ENCODE measurements at places on chromosomes 1 and 21.
A peak's percentile ranks its signal among the peaks of the same experiment; 100 is the strongest.

GRCh38 chr1:26614655-26615411, 81.0 kb upstream of the ARID1A start:
- DNase-seq: no peak

DNA sequence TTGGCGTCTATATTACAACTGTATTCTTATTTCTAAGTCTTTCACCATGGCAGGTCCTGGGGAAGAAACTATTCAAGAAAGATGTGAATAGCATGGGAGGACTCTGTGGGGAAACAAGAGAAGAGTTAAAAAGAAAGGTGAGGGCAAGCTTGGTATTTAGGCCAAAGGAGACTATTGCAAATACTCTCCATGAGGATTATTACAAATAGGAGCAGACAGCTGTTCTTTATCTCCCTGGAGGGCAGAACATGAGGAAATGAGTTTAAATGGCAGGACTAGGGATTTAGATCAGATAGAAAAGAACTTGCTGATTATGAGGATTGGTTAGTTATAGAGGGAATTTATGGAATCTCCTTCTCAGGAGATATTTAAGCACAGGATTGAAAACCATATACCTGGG, 186.8 kb downstream of the CDC7 start:
- no peak for DNase-seq

- no peak for DNase-seq
These were observed 46.9 kb downstream of the PKN2 start for GRCh38 chr1:88730995-88731394.

DNA sequence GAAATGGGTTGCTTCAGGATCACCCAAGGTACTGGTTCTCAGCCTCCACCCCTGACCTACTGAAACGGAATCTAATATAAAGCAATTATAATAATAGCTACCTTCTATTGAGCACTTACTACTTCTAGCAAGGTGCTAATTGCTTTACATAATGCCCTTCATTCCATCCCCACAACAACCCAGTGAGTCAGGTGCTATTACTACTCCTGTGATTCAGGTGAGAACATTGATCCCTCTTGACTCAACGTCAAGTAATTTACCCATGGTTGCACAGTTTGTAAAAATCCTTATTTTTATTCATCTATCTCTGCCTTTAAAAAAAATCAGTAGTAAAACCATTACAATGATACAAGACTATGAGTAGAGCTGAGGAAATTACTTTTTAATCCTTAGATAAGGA, 85.2 kb downstream of the UCHL5 start:
- no peak for DNase-seq

DNA sequence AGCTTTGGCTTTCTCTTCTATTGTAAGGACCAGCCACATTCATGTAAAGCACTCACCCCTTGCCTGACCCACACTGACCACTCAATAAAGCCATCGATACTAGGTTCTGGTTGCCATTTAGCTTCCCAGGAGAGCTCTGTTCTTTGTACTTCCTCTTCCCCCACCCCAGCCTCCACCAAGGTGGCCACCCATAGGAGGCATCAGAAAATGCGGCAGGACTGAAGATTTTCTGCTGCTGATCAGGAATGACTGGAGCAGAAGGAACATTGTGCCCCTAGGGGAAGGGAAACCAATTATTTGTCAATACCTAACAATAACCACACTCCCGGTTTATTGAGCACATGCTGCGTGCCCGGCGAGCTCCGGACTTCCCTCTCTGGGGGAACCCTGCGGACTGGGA, 5.2 kb upstream of the SMIM12 start:
- DNase-seq: no peak

DNA sequence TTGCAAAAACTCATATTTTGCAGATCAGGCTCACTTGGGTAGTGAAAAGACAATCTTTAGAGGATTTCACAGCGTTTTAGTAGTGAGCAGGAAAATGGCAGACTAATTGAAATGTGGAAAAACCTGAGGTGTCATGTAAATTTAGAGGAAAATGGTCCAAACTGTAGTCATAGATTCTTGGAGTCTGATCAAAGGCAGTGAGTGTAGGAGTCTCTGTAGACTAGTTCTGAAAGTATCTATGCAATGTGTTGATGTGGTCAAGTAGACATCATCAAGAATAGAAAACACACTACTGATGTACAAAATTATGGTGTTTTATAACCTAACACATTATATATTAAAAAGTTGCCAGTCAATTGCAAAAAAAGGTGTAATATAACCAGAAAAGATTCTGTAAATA, 143.2 kb upstream of the C1orf105 start:
- no peak for DNase-seq

GRCh38 chr21:41610042-41610839, 102.3 kb upstream of the TMPRSS2 start:
- DNase-seq: no peak

DNA sequence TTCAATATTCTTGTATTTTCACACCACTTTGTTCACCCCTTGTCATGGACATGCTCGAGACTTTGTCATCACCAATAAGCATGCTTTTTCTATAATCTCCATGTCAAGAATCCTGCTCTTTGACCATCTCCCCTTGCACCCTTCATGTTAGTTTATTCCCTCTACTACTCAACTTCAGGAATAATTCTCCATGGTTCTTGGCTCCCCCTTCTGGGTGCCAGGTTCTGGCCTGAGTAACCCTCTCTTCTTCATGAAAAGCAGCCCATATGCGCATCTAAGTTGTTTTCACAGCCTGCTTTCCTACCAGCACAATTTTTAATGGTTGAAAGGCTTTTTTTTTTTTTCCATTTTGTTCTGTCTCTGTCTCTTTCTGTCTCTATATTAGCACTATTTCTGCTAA, 160.7 kb downstream of the LEPR start:
- DNase-seq: no peak

DNA sequence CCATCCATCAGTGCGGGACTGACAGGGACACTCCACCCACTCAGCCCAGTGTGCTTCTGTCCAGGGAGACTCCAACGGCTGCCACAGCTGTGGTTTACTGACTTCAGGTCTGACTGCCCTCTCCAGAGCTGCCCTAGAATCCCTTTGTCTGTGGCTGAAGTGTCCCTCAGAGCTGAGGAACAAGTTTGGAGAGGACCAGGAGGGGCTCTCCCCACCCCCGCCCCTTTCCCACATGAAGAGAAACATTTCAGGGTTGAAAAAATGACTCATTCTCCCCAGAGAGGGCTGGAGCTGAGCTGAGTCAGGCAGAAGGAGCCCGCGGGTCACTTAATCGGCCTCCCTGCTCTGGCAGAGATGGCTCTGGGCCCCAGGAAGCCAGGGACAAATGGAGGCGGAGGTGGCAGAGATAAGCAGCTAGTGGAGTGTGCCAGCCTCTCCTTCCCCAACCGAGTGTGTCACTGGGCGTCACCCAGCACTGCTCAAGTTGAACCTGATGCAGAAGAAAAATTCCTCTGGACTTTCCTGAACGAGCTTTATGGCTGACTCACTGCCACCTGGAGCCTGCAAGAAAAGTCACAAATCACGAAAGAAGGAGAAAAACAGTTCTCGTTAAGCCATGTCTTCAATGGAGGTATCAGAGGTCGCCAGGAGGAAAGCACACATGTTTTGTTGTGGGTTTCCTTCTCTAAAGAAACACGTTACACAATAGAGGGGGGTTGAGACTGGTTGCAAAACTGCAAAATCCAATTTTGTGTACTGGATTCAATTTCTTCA, 34.3 kb upstream of the ECE1 start:
- DNase-seq: no peak

GRCh38 chr1:21539933-21540332, 30.7 kb downstream of the ALPL start:
- no peak for DNase-seq

- peak; percentile 52 for DNase-seq
These were observed 56.8 kb upstream of the PRDX6 start for GRCh38 chr1:173420330-173420806.

- DNase-seq: no peak
These were observed 30.6 kb downstream of the FAF1 start for GRCh38 chr1:50929376-50929958.

- DNase-seq: no peak
These were observed 77.4 kb upstream of the SLFNL1 start for GRCh38 chr1:41098730-41099460.

GRCh38 chr1:16251381-16251780, 14.4 kb upstream of the CPLANE2 start:
- DNase-seq: no peak

DNA sequence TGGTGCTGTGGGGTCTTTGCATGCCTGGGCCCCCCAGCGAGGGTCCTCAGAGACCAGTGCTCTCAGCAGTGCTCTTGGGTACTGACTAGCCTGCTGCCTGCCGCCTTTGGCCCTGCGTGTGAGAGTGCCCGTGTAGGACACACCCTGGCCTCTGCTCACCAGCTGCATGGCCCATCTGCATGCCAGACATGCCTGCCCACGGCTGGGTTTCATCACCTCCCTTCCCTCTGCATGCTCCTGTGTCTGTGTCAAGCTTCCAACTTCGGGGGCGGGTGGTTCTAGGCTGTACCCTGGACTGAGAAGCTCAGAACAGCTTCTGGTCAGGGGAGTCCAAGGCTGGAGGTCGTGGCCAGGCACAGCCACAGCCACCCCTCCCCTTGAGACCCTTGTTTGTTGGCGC, 56.9 kb downstream of the PTPRF start:
- no peak for DNase-seq

DNA sequence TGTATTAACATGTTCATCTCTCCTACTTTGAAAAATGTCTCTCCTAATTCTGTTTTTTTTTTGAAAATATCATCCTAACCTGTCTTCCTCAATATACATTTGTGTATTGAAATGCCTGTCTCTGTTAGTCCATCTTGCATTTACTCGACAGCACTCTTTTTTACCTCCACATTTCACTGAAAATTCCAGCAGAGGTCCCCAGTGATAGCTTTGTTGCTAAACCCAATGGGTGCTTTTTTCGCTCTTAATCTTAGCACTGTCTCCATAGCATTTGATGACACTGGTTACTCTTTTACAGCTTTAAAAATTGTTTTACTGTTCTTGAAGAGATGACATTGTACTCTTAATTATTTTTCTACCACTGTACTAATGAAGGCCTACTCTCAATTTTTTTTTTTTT, 10.8 kb downstream of the OSBPL9 start:
- no peak for DNase-seq

DNA sequence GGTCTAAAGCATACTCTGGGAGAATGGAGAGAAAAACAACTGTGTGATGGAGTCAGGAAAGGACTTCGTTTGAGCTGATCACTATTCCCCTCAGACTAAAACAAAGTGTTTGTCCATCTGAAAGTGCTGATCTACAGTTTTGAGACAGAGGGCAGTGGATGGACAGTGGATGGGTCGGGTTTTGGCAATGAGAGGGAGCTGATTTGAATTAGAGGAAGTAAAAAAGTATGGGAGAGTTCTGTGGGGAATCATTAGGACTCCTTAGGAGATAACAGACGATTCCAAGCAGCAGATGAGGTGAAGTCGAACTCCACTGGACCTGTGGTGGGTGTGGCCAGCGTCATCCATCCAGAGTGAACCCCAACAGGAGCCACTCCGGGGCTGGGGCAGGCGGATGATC, 62.3 kb downstream of the PTGS2 start:
- no peak for DNase-seq

DNA sequence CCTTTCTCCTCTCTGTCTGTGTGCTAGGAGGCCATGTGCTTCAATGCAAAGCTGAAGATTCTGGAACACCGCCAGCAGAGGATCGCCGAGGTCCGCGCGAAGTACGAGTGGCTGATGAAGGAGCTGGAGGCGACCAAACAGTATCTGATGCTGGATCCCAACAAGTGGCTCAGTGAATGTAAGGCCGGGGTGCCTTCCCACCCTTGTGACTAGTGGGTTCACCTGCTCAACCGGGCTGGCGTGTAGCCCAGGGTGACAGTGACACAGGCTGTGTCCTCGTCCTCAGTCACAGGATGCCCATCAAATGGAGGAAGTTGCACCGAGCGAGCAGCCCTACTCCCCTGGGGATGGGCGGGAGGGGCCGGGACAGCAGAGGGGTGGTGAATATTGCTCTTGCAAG, 544.1 kb downstream of the KIF26B start:
- no peak for DNase-seq

DNA sequence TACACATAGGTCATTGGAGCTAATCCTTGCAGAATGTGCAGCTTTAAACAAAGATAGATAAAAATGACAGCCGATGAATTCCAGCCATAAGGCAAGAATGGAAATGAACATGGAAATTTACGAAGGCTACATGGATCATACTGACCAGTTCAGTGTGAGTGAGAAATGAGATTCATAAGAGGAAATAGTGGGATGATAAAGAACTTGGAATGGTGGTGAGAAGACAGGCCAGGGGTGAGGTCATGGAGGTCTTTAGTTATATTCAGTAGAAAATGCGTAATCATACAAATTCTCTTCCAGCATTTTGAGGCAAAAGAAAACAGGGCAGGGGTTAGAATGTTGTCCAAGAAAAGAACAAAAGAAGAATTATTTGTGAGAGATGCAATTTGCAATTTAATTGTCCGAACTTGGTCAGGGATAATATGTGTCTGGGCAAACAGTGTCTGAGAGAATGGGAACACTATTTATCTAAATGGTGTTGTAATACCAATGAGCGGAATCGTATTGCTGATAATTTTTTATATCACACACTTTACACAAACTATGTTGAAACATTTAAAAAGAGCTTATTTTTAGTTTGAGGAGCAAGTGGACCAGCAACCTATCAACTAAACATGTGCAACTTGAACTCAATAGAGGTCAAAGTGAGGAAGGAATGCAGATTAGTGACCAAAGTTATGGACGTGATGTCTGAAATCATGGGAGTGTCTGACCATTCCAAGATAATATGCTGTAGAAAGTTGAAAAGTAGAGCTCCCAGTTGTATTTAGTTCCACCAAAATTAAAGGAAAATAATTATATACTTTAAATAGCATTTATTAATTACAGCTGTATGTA, 739.0 kb upstream of the NCAM2 start:
- DNase-seq: no peak

DNA sequence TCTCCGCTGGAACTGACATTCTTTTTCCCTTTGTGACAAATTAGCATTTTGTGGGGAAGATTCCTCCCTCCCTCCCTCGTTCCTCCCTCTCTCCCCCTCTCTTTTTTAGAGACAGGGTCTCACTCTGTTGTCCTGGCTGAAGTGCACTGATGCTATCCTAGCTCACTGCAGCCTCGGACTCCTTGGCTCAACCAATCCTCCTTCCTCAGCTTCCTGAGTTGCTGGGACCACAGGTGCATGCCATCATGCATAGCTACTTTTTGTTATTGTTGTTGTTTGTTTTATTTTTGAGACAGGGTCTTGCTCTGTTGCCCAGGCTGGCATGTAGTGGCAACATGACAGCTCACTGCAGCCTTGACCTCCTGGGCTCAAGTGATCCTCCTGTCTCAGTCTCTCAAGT, 6.8 kb upstream of the SKI start:
- no peak for DNase-seq
